Stimulated activated CD4-positive, alpha-beta T cell treated with anti-CD3 and anti-CD28 coated beads, Interleukin-2, amount 100 ng/mL, for 48 hours (primary cell): ENCODE measurements at places on chromosomes 1 and 21.
A peak's percentile ranks its signal among the peaks of the same experiment; 100 is the strongest.

GRCh38 chr1:96559707-96560596 is 161.6 kb upstream of the PTBP2 start:
- DNase-seq: no peak

DNA sequence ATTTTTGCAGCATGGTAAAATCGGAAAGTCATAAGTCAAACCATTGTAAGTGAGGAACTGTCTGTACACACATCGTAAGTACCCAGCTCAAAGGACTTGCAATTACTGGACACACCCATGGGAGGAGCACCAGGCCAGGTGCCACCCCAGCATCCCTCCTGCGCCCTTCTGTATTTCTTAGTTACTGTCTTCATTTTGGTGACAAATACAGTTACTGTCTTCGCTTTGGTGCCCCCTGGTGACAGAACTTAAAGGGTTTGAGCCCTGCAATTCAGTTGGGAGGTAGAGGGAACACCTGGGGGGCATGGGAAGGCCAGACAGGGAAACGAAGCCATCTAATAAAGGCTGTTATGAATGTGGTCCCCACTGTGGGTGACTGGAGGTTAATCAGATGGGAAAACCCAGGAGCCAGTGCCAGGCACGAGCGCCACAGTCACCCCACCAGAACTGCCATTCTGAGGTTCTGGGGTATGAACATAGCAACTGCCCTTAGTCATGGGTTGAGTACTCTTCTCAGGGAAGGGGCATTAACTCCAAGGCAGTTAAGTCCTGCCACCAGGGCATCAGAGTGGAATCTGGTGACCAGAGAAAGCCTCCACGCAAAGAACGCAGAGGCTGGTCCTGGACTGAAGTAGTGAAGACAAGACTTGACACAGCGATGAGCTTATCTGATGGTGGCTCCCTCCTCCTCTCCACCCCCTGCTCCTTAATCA is 612.9 kb downstream of the PTPRU start:
- peak; percentile 31 for DNase-seq

DNA sequence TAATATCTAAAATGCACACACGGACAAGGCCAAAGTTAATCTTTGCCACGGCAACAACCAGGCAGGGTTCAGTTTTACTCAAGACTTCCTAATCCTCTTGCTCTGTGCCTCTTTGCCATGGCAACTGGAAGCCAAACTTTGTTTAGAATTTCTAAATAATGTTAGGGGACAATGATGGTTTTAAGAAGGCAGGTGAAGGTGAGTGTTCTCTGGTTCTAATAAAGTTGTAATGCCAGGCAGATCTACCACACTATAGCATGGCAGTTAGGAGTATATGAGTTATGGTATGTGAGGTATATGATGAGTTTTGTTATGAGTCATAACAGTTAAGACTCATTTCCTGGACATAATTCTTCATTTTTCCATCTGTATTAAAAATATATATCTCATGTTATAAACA is 2.7 kb downstream of the PTPRC start:
- DNase-seq: no peak

GRCh38 chr21:25734654-25734903 is 125 bp downstream of the ATP5PF start:
- DNase-seq: no peak

DNA sequence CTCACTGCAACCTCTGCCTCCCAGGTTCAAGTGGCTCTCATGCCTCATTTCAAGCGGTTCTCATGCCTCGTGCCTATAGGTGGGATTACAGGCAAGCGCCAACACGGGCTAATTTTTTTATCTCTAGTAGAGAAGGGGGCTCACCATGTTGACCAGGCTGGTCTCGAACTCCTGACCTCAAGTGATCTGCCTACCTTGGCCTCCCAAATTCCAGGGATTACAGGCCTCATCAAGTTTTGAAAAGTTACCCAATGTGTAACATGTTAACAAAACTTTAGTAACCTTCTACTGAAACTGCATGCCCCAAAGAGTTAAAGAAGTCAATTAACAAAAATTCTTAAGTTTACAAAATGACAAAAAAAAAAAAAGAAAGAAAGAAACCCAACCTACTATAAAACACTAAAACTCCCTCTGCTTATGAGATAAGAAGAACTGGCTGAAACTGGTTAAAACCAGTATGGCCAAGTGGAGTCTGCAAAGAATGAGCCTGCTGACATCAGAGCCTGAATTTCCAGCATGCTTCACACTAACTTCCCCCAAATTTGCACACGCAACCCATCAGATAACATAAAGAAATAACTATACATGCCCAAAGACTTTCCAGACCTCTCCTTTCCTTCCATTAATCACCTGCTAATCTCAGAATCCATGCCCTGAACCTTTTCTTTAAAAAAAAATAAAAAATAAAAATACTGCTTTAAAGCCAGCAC is 25.5 kb upstream of the PSMG1 start:
- no peak for DNase-seq

GRCh38 chr1:200530623-200531261 is 89.8 kb downstream of the KIF14 start:
- DNase-seq: no peak

- no peak for DNase-seq
Observed at GRCh38 chr1:153343811-153344717, 4.6 kb downstream of the PGLYRP4 start.

- no peak for DNase-seq
Observed at GRCh38 chr21:41397471-41397891, 28.6 kb upstream of the MX1 start.

DNA sequence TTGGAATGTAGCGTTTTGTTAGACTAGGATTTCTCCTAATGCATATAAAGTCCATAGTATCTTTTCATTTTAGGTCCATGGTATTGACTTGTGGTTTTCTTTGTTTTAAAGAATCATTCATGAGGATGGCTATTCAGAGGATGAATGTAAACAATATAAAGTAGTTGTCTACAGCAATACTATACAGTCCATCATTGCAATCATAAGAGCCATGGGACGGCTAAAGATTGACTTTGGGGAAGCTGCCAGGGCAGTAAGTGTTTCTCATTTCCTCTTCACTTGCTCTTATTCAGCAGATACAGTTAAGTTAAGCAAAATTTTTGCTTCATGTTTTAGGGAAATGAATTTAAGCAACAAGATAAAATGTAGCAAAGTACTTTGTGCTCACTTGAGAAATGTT is 25.4 kb downstream of the GNAI3 start:
- no peak for DNase-seq

- no peak for DNase-seq
Observed at GRCh38 chr1:33768821-33769220, 95.1 kb upstream of the HMGB4 start.

- DNase-seq: no peak
Observed at GRCh38 chr1:153799566-153800465, 24.6 kb downstream of the SLC27A3 start.

- no peak for DNase-seq
Observed at GRCh38 chr1:238745069-238745468, 641.3 kb upstream of the CHRM3 start.

GRCh38 chr1:161021970-161022353 is 1.0 kb upstream of the F11R start:
- no peak for DNase-seq

- DNase-seq: no peak
Observed at GRCh38 chr1:2334366-2334765, 57.0 kb downstream of the MORN1 start.
